Activated CD4-positive, alpha-beta T cell treated with anti-CD3 and anti-CD28 coated beads for 36 hours (primary cell): ENCODE measurements at places on chromosomes 1 and 21. TPM values are rescaled to one million over a fixed set of nuclear protein-coding genes. Genes with fewer than 3 reads are reported as not detected.
A peak's percentile ranks its signal among the peaks of the same experiment; 100 is the strongest.

DNA sequence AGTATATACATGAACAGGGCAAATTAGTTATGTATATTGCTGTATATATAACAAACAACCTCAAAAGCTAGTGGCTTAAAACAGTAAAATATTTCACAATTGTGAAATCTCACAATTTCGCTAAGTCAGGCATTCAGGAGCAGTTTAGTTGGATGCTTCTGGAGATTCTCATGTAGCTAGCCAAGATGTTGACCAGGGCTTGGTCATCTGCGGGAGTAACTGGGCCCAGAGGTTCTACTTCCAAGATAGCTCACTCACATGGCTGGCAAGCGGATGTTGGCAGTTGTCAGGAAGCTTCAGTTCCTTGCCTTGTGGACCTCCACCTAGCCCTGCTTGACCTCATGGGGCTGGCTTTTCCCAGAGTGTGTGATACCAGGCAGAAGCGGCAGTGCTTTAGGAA lies 95.6 kb downstream of the TTC3 start:
- H3K27ac ChIP-seq = no peak overlapping the region
- no peaks in the 10 kb centered on the region for H3K4me1 ChIP-seq
- no peak overlapping the region for H3K4me3 ChIP-seq
- no peaks in the 10 kb centered on the region for H3K27me3 ChIP-seq
- peaks cover 43% of the 10 kb centered on the region for H3K36me3 ChIP-seq

GRCh38 chr21:27776925-27777553 lies 810.2 kb upstream of the ADAMTS5 start:
- H3K27me3 ChIP-seq = no peaks in the 10 kb centered on the region
- H3K27ac ChIP-seq = no peak overlapping the region
- H3K4me1 ChIP-seq = no peaks in the 10 kb centered on the region
- no peak overlapping the region for H3K4me3 ChIP-seq
- DNase-seq = no peak

GRCh38 chr1:33578557-33579448 lies 106.4 kb downstream of the ZSCAN20 start:
- no peak overlapping the region for H3K4me3 ChIP-seq
- DNase-seq = no peak
- no peaks in the 10 kb centered on the region for H3K36me3 ChIP-seq
- H3K27ac ChIP-seq = no peak overlapping the region
- H3K27me3 ChIP-seq = peaks cover 28% of the 10 kb centered on the region

The MOV10 gene
- total RNA-seq = 80.3 TPM

- no peaks in the 10 kb centered on the region for H3K4me1 ChIP-seq
- no peak overlapping the region for H3K27ac ChIP-seq
- H3K27me3 ChIP-seq = peaks cover 23% of the 10 kb centered on the region
- H3K4me3 ChIP-seq = no peak overlapping the region
Measured at GRCh38 chr1:38094711-38095290, 48.2 kb upstream of the POU3F1 start.

DNA sequence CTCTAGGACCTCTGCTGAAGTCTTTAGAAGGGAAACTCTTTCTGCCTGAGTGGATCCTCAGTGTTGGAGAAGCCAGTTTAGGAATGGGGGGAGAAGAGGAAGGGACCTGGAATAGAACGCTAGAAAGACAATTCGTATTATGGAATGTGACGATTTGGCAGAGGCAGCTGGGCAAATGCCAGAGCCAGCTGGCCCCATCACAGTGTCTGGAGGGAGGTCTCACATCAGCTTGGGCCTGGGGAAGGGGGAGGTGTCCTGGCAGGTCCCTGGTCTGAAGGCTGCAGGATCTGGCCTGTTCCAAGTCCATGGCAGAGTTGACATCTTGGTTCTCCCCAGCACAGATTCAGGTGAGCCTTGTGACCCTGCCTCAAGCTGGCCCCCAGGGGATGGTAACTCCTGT lies 11.3 kb downstream of the TMCC2 start:
- H3K27me3 ChIP-seq = no peaks in the 10 kb centered on the region
- H3K27ac ChIP-seq = peak overlapping the region; percentile 59
- DNase-seq = no peak
- H3K4me3 ChIP-seq = no peak overlapping the region

DNA sequence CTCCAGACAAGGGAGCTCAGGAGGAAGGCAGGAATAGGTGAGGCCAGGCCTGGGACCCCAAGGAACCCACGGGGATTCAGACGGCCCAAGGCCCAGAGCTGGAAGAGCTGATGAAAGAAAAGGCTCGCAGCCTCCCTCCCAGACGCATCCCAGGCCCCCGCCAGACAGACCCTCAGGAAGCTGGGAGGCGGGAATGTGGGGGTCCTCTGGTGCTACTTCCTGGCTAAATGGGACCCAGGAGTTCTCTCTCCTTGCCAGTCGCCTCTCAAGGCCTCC lies 430 bp downstream of the FBXO2 start:
- H3K4me1 ChIP-seq = peaks cover 25% of the 10 kb centered on the region
- peaks cover 7% of the 10 kb centered on the region for H3K36me3 ChIP-seq
- no peaks in the 10 kb centered on the region for H3K27me3 ChIP-seq
- peak overlapping the region; percentile 26 for H3K4me3 ChIP-seq
- no peak for DNase-seq
- no peak overlapping the region for H3K27ac ChIP-seq

GRCh38 chr1:181108304-181108867 lies 19.9 kb downstream of the IER5 start:
- H3K4me3 ChIP-seq = no peak overlapping the region
- no peak overlapping the region for H3K27ac ChIP-seq
- H3K27me3 ChIP-seq = peaks cover 15% of the 10 kb centered on the region
- no peaks in the 10 kb centered on the region for H3K36me3 ChIP-seq

GRCh38 chr1:109971559-109971958 lies 13.0 kb upstream of the AHCYL1 start:
- no peaks in the 10 kb centered on the region for H3K4me1 ChIP-seq
- no peak for DNase-seq
- no peaks in the 10 kb centered on the region for H3K36me3 ChIP-seq
- no peak overlapping the region for H3K27ac ChIP-seq
